ENCODE measurements at places on chromosomes 12 and 14.
A peak's percentile ranks its signal among the peaks of the same experiment; 100 is the strongest.

DNA sequence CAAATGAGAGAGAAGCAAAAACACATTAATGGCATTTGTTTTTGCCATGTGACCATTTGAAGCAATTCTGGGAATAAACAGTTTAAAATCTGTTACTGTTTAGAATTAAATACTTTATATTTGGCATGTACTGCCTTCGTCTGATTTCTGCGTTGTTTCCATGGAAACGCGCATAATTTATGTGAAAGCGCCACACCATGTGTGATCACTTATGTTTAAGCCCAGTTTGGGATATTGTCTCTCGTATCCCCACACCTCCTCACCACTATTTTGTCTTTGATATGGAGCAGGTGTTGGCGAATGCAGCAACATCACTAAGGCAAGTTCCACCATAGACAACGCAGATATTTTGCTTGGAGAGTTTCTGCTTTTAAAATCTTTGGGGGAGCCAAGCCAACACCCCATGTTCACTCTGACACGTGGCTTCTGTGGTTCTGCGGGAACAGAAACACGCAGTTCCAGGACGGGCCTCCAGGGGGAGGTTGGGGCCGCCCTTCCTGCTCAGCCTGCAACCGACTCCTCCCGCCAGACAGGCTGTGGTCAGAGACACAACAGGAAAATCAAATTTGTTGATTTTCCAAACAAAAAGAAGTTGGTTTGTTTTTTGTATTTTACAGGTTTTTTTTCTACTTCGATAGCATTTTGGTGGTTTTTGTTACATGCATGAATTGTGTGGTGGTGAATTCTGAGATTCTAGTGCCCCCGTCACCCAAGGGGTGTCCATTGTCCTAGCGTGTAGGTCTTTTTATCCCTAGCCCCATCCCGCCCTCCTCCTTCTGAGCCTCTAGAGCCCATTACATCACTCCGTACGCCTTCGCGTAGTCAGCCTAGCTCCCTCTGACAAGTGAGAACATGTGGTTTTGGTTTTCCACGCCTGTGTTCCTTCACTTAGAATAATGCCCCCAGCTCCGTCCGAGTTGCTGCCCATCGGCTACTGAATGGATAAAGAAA, 101.9 kb upstream of the SFSWAP start:
- peak; percentile 78 for DNase-seq

DNA sequence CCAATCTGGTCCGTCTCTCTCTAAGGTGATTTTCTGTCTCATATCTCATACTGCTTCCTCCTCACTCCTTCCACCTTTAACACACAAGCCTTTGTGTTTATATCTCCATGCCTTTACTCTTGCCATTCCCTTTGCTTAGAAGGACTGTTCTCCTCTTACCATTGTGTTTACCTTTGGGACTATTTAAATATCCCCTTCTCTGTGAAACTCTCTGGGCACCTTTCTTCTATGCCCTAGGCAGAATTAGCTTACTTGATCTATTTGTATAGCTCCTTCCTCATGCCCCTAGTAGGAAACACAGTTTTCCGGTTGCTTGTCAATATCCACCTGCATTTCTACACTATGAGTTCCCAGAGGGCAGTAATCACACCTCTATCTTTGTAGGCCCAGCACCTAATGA, 3.9 kb upstream of the AMHR2 start:
- no peak for DNase-seq

GRCh38 chr14:72563676-72564075, 330.2 kb downstream of the DPF3 start:
- no peak for DNase-seq

DNA sequence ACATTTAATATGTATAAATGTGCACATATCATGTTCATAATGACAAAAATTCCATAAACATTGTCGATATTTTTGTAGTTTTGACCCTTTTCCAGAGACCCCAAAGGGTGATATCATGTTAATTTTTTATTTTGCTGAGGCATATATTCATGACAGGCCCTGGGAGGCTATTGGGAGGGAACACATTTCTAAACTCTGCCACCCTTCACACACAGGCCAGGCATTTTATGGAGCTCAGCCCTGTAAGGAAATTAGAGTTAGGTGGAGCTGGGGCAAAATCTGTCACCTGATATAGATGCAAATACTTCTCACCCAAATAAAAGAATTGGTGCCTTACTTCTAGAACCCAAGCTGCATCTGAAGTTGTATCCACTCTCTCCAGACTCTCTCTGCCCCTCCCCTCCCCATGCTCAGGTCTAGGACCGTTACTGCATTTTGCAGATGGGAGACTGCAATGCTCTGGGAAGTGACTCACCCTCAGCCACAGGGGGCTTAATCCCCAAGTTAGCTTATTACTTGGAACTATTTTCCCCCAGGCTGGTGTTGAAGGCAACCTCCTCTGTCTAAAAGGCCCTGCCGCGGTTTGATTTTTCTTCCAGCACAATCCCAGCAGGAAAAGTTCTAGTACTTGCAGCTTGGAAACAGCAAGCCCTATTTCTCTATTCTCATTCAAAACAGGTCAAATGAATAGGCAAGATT, 238.9 kb downstream of the EMP1 start:
- no peak for DNase-seq

DNA sequence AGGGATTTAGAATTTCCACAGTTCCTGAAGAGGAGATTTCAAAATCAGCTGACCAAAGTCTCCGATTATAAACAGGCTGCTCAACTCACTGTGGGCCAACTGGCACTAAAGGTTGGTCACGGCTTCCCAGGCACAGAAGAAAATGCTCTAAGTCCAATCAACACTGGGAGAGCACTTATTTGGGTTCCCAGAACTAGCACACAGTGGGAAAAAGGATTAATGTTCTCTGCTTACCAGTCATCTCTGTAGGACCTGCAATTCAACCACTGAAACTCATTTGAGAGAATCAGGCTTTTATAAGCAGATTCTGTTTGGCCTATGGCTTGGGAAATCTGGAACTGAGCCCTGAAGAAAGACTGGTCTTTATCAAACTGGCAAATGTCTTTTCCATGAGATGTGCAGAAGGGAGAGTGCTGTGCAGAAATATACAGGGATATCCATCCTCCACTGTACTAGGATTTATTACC, 49.4 kb downstream of the ABCC9 start:
- DNase-seq: no peak

GRCh38 chr12:26370098-26370497, 174.7 kb downstream of the SSPN start:
- no peak for DNase-seq

Data from activated CD4-positive, alpha-beta memory T cell treated with anti-CD3 and anti-CD28 coated beads for 36 hours (primary cell).